ENCODE measurements at places on chromosomes 7 and 10. TPM values are rescaled to one million over a fixed set of nuclear protein-coding genes. Genes with fewer than 3 reads are reported as not detected.

DNA sequence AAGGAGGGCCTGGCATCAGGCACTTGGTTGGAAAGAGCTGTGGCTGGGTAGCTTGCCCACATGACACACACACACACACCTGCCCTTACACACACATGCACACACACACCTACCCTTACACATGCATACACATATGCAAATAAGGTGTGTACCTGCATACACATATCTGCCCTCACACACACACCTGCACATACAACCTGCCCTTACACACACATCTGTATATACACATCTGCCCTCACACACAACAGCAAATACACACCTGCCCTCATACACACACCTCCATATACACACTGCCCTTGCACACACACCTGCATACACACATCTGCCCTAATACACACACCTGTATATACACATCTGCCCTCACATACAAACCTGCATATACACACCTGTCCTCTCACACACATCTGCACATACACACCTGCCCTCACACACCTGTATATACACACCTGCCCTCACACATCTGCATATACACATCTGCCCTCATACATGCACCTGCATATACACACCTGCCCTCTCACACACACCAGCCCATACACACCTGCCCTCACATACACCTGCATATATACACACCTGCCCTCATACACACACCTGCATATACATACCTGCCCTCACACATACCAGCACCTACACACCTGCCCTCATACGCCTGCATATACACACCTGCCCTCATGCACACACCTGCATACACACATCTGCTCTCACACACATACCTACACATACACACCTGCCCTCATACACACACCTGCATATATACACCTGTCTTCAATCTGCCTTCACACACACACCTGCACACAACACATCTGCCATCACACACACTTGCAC, 82.9 kb downstream of the GRID1 start:
- no peak for DNase-seq

- no peak for DNase-seq
Observed at GRCh38 chr7:150940431-150941102, 37.6 kb downstream of the KCNH2 start.

- peak; percentile 57 for DNase-seq
Observed at GRCh38 chr7:26365077-26365900, 73.6 kb downstream of the SNX10 start.

GRCh38 chr7:152335900-152336571, 99.8 kb downstream of the KMT2C start:
- DNase-seq = no peak

DNA sequence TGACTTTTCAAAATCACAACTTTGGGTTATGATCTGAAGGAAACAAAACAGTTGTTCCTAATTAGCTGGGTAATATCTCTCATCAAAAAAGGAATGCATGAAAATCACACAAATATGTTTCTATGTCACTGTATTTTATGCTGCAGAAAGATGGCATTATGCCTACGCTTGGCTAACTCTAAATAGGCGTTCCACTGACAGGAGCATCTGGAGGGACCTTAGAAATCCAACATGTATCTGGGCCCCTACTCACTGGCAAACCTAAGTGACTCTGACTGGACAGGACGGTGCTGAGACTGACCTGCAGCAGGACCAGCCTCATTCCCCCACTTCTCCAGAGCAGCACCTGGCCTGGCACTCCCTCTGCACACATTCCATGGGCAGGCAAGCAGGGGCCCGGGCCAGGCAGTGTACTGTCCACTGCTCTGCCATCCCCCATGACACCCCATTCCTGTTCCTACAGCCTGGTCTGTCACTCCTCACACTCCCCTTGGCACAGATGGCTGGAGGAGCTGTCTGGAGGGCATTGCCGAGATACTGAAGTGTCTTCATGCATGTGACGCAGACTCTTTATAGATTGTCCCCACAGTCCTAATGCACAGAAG, 2.6 kb upstream of the MYL7 start:
- no peak for DNase-seq

DNA sequence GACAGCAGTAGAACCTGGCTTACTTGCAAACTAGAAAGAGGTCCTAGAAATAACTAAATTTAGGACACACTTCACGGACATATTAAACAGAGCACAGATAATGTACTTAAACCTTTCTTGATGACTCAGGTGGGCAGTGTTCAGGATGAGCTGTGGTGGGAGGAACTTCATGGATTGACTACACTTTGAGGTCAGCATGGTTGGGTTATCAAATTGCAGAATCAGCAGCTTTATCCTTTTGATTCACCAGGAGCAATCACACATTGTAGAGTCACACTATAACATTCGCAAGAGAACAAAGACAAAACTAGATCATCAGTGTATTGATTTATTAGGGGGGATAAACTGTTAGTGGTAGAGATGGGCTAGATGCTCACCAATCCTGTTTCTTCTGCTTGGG, 38.6 kb upstream of the AGK start:
- DNase-seq = no peak

- DNase-seq = peak; percentile 4
Observed at GRCh38 chr10:43201545-43202131, 63.4 kb downstream of the CSGALNACT2 start.

- DNase-seq = no peak
Observed at GRCh38 chr10:72162978-72163377, 52.8 kb upstream of the ANAPC16 start.

DNA sequence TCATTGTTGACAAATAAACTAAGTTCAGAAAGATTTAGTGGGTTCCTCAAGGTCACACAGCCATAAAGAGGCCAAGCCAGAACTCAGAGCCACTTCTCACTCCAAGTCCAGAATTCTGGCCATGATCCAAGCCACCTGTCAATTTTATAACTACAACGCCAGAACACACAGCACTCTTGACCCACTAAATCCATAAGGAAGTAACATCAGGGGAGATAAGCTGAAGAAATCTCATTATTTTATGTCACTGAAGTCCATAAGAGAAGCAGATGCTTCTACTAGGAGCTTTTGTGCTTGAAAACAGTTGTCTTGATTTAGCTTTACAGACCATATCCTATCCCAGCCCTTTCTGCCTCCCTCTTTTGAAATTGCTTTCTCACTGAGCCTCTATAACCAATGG, 15.9 kb downstream of the ADAM12 start:
- DNase-seq = no peak

GRCh38 chr10:91319336-91319735, 90.8 kb upstream of the HECTD2 start:
- no peak for DNase-seq

The CHST3 gene
- polyA plus RNA-seq = 6.3 TPM

DNA sequence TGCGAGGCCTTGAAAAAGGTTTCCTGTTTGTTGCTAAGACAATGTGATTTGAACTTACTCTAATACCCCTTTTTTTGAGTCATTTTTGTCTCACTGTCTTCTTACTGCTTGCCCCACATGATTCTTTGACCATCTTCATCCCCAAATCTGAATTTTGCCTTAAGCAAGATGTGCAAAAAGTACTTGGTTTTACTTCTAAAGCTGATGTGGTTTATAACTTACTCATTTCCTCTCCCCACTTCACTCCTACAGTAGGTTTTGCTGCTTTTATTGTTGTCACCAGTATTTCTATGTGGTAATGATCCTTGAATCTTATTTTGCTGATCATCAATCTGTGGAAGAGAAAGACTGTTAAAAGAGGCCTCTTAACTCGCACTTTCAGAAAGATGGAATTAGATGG, 396.4 kb downstream of the SDK1 start:
- DNase-seq = no peak

Data from heart right ventricle (tissue), 16 donors.